ENCODE measurements at places on chromosomes 3 and 15.

- peak; percentile 20 for DNase-seq
- H3K27me3 ChIP-seq: no peaks in the 10 kb centered on the region
- no peak overlapping the region for H3K4me3 ChIP-seq
- peaks cover 20% of the 10 kb centered on the region for H3K4me1 ChIP-seq
- peak overlapping the region; percentile 64 for H3K27ac ChIP-seq
Measured at GRCh38 chr15:75030023-75030413, 6.6 kb downstream of the PPCDC start.

DNA sequence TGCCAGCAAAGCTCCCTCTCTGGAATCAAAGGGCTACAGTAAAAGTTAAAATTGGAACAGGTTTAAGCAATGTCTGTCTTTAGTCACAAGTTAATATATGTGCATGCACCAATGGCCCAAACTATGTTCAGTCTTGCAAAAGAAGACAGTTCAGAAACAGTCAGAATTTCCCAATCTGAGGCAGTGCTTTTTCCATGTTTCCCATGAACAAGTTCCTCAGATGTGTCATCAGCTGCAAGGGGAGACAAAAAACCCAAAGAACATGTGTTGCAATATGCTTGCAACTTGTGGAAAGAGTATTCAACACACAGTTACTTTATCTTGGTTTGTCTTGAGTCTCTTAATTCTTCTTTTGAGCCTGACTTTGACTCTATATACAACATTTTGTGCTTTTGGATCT lies 148.4 kb downstream of the USP13 start:
- peaks cover 9% of the 10 kb centered on the region for H3K4me1 ChIP-seq
- H3K27ac ChIP-seq: no peak overlapping the region
- no peak overlapping the region for H3K4me3 ChIP-seq
- H3K36me3 ChIP-seq: no peaks in the 10 kb centered on the region
- no peak for DNase-seq

DNA sequence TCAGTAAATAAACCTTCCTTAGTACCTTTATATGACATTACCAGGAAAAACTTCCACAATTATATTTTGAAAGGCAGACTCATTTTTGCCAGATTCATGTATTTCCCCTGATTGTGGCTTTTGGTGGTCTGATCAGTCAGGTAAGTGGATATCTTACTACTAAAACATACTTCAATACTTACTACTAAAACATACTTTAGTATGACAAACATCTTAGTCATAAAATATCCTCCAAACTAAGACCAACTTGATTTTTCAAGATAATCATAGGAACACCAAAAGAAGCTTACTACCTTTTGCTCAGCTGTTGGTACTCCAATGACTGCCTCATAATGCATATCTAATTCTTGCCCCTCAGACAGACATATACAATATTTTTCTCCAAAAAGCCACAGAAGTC lies 9.3 kb downstream of the TJP1 start:
- H3K27me3 ChIP-seq: no peaks in the 10 kb centered on the region
- H3K4me1 ChIP-seq: peaks cover 58% of the 10 kb centered on the region
- H3K27ac ChIP-seq: no peak overlapping the region
- no peak for DNase-seq

GRCh38 chr3:77039606-77040171 lies at the start of gene ROBO2:
ROBO2 (plus strand) TSS chr3:77040099; CDS start chr3:77040786, 687 bp downstream.
- H3K27me3 ChIP-seq: peaks cover 40% of the 10 kb centered on the region
- H3K27ac ChIP-seq: no peak within 1 kb of the TSS
- peak within 1 kb of the TSS; percentile 33 for H3K4me3 ChIP-seq
- H3K4me1 ChIP-seq: no peaks in the 10 kb centered on the region

DNA sequence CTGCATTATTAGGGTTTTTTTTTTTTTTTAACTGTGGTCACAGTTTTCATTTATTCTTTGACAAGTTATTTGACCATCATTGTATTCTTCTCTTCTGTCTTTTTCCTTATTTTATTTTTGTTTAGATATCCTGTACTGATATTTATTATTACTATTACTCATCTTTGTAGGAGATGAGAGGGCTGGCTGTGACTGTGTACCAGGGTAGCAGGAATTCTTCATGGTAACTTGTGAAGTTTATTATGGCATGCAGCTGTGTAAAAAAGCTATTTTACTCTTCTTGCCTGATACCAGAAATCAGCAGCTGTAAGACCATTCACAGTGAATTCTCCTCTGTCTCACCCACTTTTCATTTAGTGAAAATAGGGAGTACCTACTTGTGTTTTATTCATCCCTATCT lies 44.5 kb downstream of the ATP6V1A start:
- H3K27me3 ChIP-seq: no peaks in the 10 kb centered on the region
- no peaks in the 10 kb centered on the region for H3K36me3 ChIP-seq
- H3K27ac ChIP-seq: no peak overlapping the region
- no peak for DNase-seq

DNA sequence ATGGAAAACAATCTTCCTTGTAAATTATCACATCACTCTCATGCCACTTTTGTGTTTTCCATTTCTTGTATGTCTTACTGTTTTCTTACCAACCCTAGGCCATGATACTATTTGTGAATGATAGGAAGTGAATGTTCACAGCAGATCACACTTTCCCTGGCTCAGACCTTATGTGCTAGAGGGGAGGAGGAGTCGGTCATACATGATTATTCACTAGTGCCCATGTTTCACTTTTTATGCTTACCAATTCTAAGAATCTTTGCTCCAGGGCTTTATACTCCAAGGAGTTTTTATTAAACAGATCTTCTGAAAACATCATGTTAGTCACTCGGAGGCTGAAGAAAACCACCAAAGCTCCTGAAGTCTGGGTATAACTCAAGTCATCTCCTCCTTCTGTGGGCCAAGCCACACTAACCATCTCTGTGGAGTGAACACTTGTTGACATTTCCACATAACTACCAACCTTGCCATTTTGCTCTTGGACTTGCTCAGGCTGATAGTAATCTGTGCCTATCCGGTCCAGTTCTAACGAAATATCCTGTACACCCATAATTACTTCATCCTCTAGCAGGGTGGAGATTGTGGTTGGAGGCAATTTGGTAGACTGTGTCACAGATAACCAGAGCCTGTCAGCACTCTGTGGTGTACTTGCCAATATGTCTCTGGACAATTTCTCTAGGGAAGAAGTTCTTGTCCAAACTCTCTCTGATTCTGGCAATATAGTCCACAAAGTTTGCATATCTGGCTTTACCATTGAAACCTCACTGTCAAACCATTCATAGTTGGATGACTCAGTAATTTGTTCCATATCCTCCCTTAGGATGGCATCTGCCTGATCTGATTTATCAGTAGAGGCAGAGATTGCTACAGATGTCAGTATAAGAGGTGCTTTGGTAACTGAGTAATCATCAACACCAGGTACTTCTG lies 76.8 kb downstream of the IMPG2 start:
- H3K27ac ChIP-seq: no peak overlapping the region
- no peak overlapping the region for H3K4me3 ChIP-seq
- no peaks in the 10 kb centered on the region for H3K36me3 ChIP-seq
- no peaks in the 10 kb centered on the region for H3K27me3 ChIP-seq
- DNase-seq: no peak
- no peaks in the 10 kb centered on the region for H3K4me1 ChIP-seq

All from tibial nerve (tissue), 4 donors.